ENCODE measurements at places on chromosomes 7 and 10.

DNA sequence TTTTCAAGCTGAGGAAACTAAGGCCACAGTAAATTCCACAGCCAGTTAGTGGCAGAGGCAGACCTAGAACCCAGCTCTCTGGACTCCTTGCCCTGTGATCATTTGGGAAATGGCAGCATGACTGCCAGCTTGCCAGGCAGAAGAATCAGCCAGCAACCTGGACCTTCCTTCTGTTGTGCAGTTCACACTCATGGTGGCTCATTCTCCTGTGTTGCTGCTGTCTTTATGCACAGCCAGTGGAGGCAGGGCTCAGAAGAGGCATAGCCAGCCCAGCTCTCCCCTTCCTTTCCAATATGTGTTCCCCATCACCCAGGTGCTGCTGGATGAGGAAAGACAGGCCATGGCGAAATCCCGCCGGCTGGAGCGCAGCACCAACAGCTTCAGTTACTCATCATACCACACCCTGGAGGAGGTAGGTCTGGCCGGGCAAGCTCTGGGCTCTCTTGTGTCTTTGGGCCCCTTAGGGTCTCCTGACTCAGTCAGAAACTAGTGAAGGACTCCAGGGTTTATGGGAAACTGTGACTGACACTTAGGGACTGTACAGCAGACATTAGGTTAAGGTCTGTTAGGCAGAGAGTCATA, 14.8 kb downstream of the CPA5 start:
- H3K4me3 ChIP-seq = no peak overlapping the region
- H3K36me3 ChIP-seq = no peaks in the 10 kb centered on the region
- no peak overlapping the region for H3K27ac ChIP-seq
- DNase-seq = no peak

GRCh38 chr7:37052705-37053104, 328.4 kb upstream of the AOAH start:
- DNase-seq = peak; percentile 60
- no peak overlapping the region for H3K27ac ChIP-seq
- H3K36me3 ChIP-seq = peaks cover 20% of the 10 kb centered on the region
- no peak overlapping the region for H3K4me3 ChIP-seq
- no peaks in the 10 kb centered on the region for H3K27me3 ChIP-seq
- H3K4me1 ChIP-seq = no peaks in the 10 kb centered on the region

DNA sequence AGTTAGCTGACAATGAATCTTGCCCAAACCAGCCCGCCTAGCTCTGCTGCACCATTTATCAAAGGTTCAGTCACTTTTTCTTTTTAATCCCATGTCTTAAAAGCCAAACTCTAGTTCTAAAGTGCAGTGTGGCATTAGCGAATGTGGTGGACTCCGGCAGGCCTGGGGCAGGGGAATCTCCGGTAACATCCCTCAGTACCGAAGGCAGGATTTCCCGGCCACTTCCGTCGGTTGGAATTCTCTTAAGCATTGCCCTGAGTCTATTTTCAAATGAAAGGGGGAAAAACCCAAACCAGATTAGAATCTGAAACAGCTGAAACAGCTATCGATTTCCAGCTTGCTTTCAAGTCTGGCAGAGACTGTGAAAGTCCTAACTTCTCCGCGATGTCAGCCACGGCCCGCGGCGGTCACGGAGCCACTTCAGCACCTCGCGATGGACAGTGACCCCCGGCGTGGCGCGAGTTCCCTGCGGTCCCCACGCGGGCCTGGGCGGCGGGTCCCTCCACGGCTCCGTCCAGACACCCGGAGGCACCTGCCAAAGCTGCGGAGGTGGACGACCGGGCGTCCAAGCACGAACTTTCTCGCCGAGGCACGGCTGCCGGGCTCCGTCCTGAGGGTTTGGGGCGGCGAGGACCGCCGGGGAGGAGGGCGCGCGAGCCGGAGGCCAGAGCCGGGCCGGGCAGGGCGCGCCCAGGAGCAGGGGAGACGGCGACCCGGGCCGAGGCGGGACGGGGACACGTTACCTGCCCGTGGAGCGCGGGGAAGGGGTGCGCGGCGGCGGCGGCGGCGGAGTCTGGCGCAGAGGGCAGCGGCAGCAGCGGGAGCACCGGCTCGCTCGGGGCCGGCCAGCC, 745 bp downstream of the TCERG1L start:
- H3K27ac ChIP-seq = peak overlapping the region; percentile 57
- DNase-seq = no peak
- H3K4me3 ChIP-seq = peak overlapping the region; percentile 45
- H3K36me3 ChIP-seq = no peaks in the 10 kb centered on the region

GRCh38 chr7:11297126-11297625, 323.5 kb downstream of the PHF14 start:
- no peak for DNase-seq
- H3K4me1 ChIP-seq = no peaks in the 10 kb centered on the region
- H3K4me3 ChIP-seq = no peak overlapping the region
- no peaks in the 10 kb centered on the region for H3K36me3 ChIP-seq

GRCh38 chr7:30332549-30332948, 48.2 kb downstream of the ZNRF2 start:
- peaks cover 26% of the 10 kb centered on the region for H3K36me3 ChIP-seq
- H3K27ac ChIP-seq = no peak overlapping the region
- no peak overlapping the region for H3K4me3 ChIP-seq
- H3K27me3 ChIP-seq = no peaks in the 10 kb centered on the region
- DNase-seq = no peak

DNA sequence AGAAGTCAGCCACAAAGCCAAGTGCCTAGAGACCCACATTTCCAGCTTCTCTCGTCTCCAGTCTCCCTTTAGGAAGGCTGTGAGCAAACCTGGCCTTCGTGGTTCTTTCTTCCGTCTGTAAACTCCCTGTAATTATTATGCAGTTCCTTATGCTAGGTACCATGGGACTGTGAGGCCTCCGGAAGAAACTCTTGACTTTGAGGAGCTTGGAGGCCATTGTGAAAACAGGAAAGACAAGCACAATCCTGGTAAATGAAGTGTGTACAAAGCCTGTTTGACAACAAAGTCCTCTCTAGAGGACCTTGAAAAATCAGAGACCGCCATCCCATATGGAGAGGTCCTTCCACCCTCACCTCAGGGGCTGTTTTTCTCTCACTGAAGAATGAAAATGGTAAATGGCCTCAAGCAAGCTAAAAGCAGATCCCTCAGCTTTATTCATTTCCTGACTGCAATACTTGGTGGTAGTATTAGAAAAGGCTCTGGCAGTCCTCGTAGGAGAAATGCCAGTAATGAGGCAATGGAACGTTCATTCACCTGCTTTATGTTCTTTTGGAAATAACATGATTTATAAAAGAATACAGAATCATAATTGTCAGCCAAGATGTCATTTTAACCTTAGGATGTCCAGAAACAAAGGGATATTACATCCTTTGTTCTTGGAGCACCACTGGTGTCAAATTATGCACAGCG, 926.4 kb downstream of the LRMDA start:
- H3K27me3 ChIP-seq = no peaks in the 10 kb centered on the region
- no peak overlapping the region for H3K4me3 ChIP-seq
- no peaks in the 10 kb centered on the region for H3K4me1 ChIP-seq
- no peak for DNase-seq
- no peaks in the 10 kb centered on the region for H3K36me3 ChIP-seq

GRCh38 chr10:110317866-110318850, 13.4 kb upstream of the SMNDC1 start:
- H3K4me1 ChIP-seq = peaks cover 34% of the 10 kb centered on the region
- no peak for DNase-seq
- H3K27ac ChIP-seq = no peak overlapping the region
- H3K27me3 ChIP-seq = no peaks in the 10 kb centered on the region

DNA sequence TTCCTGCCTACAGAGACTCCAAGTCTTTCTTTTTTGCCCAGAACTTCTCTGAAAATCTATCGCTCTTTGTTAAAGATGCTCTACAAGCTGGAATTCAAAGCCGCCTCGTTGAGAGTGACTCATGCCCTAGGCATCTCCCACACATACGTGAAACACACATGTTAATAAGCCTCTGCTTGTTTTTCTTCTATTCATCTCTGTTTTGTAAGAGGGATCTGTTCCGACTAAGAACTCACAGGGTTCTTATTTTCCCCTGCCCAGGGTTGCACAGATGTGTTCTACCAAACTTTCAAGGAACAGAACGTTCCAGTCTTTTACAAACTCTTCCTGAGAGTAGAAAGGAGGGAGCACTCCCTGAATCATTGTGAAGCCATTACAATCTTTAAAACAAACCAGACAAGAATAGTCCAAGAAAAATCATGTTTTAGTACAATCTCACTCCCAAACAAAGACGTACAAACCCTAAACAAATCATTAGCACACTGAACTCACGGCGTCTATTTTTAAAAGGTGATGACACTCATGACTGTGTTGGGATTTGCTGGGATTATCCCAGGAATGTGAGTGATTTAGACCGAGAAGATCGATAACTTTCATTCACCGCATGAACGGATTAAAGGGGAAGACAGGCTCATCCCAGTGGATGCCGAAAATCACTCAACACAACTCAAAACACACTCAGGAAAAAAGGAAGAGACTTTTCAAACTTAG, 55.3 kb upstream of the INPP5A start:
- H3K4me3 ChIP-seq = no peak overlapping the region
- no peaks in the 10 kb centered on the region for H3K36me3 ChIP-seq
- no peaks in the 10 kb centered on the region for H3K4me1 ChIP-seq
- no peak overlapping the region for H3K27ac ChIP-seq

- H3K4me3 ChIP-seq = peak overlapping the region; percentile 90
- H3K27ac ChIP-seq = peak overlapping the region; percentile 98
- DNase-seq = no peak
- H3K4me1 ChIP-seq = peaks cover 47% of the 10 kb centered on the region
- H3K36me3 ChIP-seq = peaks cover 4% of the 10 kb centered on the region
- H3K27me3 ChIP-seq = no peaks in the 10 kb centered on the region
Observed at GRCh38 chr7:108525327-108525984, 479 bp downstream of the PNPLA8 start.

GRCh38 chr10:102299873-102300272, 54.5 kb downstream of the GBF1 start:
- no peaks in the 10 kb centered on the region for H3K27me3 ChIP-seq
- no peak overlapping the region for H3K4me3 ChIP-seq
- H3K4me1 ChIP-seq = peaks cover 22% of the 10 kb centered on the region
- peak overlapping the region; percentile 17 for H3K27ac ChIP-seq

DNA sequence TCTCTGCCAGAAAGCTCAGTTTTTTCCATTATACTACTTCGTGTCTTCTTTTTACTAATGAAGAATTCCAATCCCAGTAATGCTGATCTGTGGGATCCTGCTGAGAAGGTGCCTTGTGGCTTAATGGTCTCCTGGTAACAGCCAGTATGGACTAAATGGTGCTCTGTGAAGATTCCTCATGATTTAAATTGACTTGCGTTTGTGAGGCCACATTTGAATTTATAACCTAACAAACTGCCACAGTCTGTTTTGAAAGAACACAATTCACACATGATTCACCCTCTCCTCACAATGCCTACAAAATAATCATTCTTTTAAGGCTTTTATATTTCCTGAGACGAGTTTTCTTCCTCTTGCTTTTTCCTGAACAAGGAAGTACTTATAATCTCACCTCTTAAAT, 140.0 kb downstream of the MBL2 start:
- H3K27ac ChIP-seq = no peak overlapping the region
- no peaks in the 10 kb centered on the region for H3K36me3 ChIP-seq
- H3K4me1 ChIP-seq = no peaks in the 10 kb centered on the region

DNA sequence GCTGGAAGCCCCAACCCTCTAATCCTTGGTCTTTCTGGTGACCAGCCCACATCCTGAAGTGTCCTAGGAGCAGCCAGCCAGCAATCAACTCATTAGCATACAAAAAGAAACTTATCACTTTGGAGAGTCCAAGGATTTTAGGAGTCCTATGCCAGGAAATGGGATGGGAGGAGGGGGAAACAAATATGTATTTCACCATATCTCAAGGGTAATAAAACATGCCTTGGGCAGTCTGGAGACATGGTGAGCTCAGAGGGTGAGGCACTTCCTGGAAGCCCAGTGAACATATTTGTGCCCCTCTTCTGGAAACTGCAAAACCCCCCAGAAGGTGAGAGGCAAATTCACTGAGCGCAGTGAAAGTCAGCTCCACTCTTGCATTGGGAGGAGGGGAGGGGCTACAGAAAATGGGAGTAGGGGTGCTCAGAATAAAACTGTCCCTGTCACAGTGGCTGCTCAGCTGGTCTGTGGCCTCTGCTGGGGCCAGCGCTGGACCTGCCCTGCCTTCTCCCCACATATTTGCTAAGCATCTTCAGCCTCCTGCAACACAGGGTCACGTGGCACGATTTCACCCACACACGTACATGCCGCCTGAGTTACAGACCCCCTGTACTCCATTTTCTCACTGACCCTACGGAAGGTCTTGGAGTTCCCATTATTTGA, 17.7 kb upstream of the ZMIZ1 start:
- no peak overlapping the region for H3K27ac ChIP-seq
- no peak overlapping the region for H3K4me3 ChIP-seq
- H3K36me3 ChIP-seq = no peaks in the 10 kb centered on the region
- H3K27me3 ChIP-seq = no peaks in the 10 kb centered on the region
- H3K4me1 ChIP-seq = peaks cover 26% of the 10 kb centered on the region

GRCh38 chr10:131930586-131931330, 29.9 kb downstream of the PPP2R2D start:
- peaks cover 13% of the 10 kb centered on the region for H3K36me3 ChIP-seq
- no peak for DNase-seq
- H3K4me1 ChIP-seq = peaks cover 68% of the 10 kb centered on the region
- no peaks in the 10 kb centered on the region for H3K27me3 ChIP-seq

- H3K4me3 ChIP-seq = no peak overlapping the region
- no peak overlapping the region for H3K27ac ChIP-seq
- no peaks in the 10 kb centered on the region for H3K27me3 ChIP-seq
- no peak for DNase-seq
- H3K36me3 ChIP-seq = no peaks in the 10 kb centered on the region
Observed at GRCh38 chr7:46264646-46265045, 343.6 kb upstream of the IGFBP3 start.

- DNase-seq = no peak
- no peaks in the 10 kb centered on the region for H3K4me1 ChIP-seq
- H3K4me3 ChIP-seq = no peak overlapping the region
- no peaks in the 10 kb centered on the region for H3K27me3 ChIP-seq
- no peak overlapping the region for H3K27ac ChIP-seq
Observed at GRCh38 chr7:33694006-33694405, 211.3 kb upstream of the BMPER start.

DNA sequence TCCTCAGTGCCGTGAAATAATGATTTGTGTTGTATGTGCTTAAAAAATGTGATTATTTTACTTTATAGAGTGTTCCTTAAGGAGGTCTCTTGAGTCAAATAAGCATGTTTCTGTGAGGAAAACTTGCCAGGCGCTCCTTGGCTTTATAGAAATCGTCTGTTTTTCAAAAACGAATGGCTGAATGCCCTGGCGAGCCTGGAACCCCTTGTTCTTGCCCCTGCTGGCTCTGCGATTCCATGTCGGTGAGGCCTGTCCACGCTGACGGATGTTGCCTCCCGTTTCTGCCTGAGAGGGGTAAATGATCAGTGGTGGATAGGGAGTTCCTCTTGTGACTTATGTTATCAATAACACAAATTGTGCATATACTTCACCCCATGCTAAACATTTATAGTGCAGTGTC, 75.5 kb downstream of the MGMT start:
- DNase-seq = no peak
- H3K27me3 ChIP-seq = no peaks in the 10 kb centered on the region
- peaks cover 4% of the 10 kb centered on the region for H3K36me3 ChIP-seq
- H3K4me1 ChIP-seq = no peaks in the 10 kb centered on the region
- H3K4me3 ChIP-seq = no peak overlapping the region
- H3K27ac ChIP-seq = no peak overlapping the region

GRCh38 chr7:75979759-75980429, 14.5 kb downstream of the TMEM120A start:
- H3K27ac ChIP-seq = no peak overlapping the region
- H3K4me1 ChIP-seq = no peaks in the 10 kb centered on the region
- no peak overlapping the region for H3K4me3 ChIP-seq
- H3K36me3 ChIP-seq = no peaks in the 10 kb centered on the region
- no peaks in the 10 kb centered on the region for H3K27me3 ChIP-seq

GRCh38 chr7:45184326-45185027, 26.9 kb downstream of the RAMP3 start:
- H3K4me1 ChIP-seq = no peaks in the 10 kb centered on the region
- no peaks in the 10 kb centered on the region for H3K36me3 ChIP-seq
- H3K27me3 ChIP-seq = peaks cover 5% of the 10 kb centered on the region
- H3K27ac ChIP-seq = no peak overlapping the region
- no peak overlapping the region for H3K4me3 ChIP-seq
- peak; percentile 31 for DNase-seq
